ENCODE measurements at places on chromosomes 7 and 10.

GRCh38 chr10:69847458-69847857, 45.8 kb downstream of the COL13A1 start:
- no peak for DNase-seq

GRCh38 chr7:83629117-83629880, 19.6 kb downstream of the SEMA3E start:
- DNase-seq = no peak

- DNase-seq = no peak
These were observed 82.0 kb downstream of the GLRX3 start for GRCh38 chr10:130218181-130218641.

DNA sequence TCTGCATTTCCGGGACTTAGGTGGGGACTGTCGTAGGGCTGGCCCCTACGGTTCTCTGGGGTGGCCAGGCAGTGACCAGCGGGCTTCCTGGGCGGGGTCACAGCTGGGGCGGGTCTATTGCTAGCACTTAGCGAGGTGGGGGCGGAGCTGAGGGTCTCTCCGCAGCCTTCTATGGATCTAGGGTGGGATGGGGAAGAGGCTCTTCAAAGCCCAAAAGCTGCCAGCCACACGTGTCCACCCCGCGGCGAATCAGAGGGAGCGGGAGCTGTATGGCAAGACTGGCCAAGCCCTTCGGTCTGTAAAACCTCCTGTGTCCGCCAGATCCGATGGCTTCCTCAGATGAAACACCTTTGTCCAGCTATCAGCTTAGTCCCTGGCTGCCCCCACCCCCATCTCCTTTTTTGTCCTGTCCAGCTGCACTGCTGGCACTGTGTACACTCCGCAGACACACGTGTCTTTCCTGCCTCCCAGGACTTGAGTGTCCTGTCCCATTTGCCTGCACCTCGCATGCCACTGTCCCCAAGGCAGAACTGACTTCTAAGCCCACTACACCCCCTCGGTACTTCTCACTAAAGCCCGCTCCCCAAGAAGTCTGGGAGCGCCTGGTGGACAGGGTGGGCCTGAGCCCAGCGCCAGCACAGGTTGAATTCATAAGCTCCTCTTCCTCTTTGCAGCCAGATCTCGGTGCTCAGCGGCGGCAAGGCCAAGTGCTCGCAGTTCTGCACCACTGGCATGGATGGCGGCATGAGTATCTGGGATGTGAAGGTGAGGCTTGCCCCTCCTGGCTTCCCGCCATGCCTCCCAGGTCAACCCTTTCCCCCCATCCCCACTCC, 14.8 kb downstream of the PDAP1 start:
- DNase-seq = no peak

DNA sequence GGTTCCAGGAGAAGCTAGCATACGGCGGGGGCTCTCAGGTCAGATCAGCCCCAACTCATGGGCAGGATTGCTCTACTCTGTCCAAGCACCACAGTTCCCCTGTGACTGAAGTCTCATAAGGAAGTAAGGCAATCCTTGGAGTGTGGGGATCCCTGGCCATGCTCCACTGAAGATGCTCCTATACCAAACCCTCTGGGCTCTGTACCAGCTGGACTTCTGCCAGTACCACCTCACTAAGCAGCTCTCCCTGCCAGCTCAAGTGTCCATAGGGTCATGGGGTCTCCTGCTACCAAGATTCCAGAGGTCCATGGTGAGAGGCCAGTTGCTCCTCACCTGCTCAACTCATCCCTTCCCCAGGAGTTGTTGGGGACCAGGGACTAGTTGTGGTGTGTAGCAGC, 355.7 kb upstream of the STEAP1 start:
- no peak for DNase-seq

- DNase-seq = no peak
These were observed 200.4 kb downstream of the FAM107B start for GRCh38 chr10:14574291-14574690.

- no peak for DNase-seq
These were observed 69.4 kb downstream of the ARMH3 start for GRCh38 chr10:101986624-101986971.

DNA sequence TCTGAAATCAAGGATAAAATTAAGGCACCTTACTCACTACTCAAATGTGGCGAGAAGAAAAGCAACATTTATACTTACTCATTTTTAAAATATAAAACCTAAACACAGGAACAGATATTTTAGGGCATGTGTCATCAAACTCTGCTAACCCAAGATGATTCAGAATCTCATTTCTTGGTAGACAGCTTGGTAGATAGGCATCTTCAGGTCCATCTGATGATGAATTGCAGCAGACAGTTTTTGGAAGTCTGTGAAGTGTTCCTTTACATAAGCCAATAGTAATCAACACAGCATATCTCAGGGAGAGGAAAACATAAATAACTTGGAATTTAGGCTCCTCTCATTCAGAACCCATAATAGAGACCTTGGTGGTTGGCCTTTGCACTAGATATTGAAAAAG, 3.4 kb downstream of the HIPK2 start:
- DNase-seq = no peak

DNA sequence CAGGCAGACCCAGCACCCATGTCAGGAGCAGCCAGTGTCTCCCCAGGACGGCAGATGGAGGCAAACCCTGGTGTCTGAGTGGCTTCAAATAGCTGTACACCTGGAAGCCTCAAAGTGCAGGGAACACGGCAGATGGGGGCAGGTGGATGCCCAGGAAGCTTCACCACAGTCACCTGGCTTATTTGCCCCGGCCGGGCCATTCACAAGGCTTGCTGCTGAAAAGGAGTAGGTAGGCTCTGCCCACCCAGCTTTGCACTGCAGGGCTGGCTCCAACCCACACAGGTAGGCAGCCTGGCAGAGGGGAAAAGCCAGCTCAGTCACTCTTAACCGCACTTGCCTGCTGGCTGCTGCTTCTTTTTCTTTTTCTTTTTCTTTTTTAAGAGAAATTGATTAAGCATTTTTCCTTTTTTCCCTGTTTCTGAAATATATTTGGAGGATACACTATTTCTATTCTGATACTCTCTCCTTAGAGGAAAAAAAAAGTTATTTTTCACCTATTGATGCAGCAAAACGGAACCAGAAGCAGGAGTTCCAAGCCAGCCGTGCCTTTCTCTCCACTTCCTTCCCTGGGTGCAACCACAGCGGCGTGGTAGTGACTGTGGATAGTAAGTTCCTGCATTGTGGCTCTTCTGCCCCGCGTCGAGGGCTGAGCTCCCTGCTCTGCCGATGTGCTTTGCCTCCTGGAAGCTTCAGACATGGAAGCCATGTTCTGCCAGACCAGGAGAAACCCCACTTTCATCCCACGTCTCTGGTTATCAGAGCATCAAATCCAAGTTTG, 118.3 kb downstream of the KLF6 start:
- no peak for DNase-seq

- no peak for DNase-seq
These were observed 2.0 kb downstream of the ZNF775 start for GRCh38 chr7:150381096-150381495.

DNA sequence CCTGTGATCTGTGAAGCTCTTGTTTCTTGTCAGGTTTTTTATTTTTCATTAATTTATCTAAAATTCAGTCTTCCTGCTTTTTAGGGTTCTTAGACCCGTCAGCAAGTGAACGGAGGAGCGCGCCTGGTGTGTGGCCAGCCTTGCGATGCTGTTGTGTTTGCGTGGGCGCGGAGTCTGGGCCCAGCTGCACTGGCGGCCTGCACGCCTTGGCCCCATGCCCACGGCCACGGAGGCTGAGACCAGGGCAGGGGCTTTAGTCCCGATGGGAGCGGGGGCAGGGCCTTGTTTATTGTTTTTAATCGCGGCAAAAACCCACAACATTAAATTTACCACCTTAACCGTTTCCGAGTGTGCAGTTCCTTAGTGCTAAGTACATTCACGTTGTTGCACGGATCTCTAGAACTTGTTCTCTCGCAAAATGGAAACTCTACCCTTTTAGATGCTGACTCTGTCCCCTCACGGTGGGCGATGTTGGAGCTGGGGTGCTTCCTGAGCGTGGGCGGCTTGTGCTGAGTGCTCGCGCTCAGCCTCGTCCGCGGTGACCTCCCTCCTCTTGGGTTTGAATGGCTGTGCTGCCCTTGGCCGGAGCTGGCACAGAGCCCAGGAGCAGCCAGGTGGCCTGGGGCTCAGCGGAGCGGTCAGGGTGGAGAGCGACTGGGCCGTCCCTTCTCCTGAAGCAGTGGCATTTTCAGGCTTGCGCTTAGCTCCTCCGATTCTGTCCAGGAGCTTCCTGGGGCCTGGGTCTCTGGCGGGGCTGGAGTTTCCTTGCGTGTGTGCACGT, 69.1 kb downstream of the INPP5A start:
- DNase-seq = no peak

- DNase-seq = no peak
These were observed 6.5 kb downstream of the SNX8 start for GRCh38 chr7:2307690-2308107.

DNA sequence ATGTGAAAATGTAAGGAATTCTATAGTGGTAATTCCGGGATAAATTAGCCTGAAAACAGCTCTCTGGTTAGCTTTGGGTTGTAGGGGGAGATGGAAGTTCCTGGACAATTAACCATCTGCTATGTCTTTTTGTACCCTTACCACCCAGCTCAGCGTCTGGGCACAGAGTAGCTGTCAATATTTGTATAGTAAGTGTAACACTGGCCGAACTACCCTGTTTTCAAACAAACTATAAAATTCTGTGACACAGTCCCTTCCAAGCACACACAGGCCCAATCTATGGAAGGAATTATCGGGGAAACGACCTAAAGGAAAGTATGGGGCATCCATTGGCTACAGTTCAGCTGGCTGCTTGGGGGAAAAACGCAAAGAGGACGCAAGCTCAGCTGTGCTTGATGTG, 869 bp upstream of the LHFPL3 start:
- no peak for DNase-seq

GRCh38 chr7:47953822-47954221, 5.6 kb upstream of the PKD1L1 start:
- DNase-seq = no peak

DNA sequence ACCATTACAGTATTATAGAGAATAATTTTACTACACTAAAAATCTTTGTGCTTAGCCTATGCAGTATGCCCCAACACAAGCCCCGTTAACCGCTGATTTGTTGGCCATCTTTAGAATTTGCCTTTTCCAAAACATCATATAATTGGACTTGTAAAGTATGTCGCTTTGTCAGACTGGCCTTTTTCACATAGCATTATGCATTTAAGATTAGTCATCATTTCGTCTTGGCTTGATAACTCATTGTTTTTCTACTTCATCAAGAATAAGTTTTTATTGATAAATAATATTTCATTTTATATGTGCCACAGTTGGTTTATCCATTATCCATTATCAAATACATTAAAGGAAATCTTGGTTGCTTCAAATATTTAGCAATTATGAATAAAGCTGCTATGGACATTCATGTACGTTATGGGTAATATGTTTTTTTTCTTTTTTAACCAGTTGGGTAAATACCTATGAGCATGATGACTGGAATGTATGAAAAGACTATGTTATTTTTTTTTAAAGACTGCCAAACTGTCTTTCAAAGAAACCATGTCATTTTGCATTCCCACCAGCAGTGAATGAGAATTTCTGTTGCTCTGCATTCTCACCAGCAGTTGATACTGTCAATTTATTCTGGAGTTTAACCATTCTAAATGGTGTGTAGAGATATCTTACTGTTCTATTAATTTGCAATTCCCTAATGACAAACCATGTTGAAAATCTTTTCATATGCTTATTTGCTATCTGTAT, 273.1 kb upstream of the KCND2 start:
- DNase-seq = no peak

DNA sequence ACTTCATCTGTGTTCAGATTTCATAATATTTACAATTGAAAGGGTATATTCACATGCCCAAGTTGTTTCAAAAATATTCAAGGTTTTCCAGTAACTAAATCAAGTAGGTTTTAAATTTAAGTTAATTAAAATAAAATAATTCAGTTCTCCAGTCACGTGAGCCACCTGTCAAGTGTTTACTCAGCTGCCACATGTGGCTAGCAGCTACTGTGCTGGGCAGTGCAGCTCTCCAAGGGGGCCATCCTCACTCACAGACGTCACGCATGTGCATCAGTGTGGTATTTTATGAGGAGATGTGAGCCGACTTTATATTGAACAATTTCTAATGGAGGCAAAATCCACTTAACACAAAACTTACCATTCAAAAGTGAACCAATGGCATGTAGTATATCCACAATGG, 69.7 kb upstream of the CAMK2B start:
- no peak for DNase-seq

DNA sequence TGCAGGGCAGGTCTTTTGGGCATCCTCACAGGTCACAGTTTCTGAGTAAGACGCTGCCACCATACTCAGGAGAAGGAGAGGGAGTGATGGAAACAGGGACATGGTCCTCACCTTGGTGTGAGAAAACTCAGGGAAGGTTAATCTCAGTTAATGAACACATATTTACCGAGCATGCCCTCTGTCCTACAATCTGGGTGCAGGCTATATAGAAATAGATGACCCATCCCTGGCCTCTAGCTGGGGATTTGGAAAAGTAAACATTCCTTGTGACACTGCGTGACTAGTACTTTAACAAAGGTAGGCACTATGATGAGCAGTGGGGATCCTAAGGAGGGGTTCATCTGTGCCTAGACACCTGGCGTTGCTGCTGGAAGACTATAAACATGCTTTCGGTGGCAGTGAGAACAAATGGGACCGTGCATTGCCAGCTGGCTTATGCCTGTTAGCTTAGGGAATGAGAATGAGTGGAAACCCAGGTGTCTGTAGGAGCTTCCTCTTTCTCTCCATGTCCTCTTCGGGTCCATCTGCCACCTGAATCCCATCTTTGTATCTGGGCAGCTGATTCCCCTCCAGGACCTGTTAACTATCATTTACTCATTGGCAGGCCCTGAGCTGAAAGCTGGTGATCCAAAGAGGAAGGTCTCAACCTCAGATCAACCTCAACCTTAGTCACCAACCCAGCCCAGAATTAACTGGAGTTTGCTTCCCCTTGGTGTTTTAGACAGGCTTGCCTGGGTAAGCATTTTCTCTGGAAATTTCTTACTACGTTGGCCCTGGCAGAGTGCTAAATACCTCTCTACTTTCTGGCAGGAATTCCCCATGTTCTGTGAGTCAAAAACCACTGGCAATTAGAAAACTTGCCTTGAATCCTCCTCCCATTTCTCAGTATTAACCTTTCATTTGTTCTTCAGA, 794 bp downstream of the MBL2 start:
- DNase-seq = no peak

Data from stimulated activated CD8-positive, alpha-beta memory T cell treated with anti-CD3 and anti-CD28 coated beads, Interleukin-7, amount 100 ng/mL, for 48 hours (primary cell).